ENCODE measurements at places on chromosomes 13 and 19.

GRCh38 chr13:49615836-49616675 is 12.3 kb upstream of the ARL11 start:
- DNase-seq = no peak

DNA sequence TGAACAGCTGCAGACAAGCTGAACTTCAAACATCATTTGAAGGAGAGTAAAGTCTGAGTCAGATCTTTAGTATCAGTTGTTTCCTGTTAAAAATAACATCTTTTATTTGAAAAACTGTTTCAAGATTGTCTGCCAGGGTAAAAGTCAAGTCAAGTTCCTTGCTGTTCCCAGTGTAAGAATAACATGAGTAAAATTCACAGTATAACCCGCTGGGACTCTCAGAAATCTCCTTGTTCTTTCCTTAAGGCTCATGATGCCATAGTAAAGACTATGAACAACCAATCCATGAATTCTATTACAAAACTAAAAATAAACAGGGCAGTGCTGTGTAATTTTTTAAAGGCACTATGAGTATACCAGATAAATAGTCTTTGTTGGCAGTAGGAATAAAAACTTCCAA is 112.9 kb downstream of the IRS2 start:
- no peak for DNase-seq

- no peak for DNase-seq
These were observed 37.4 kb downstream of the CEBPA start for GRCh38 chr19:33264881-33265445.

GRCh38 chr13:42592915-42593900 is 19.3 kb downstream of the TNFSF11 start:
- peak; percentile 74 for DNase-seq

DNA sequence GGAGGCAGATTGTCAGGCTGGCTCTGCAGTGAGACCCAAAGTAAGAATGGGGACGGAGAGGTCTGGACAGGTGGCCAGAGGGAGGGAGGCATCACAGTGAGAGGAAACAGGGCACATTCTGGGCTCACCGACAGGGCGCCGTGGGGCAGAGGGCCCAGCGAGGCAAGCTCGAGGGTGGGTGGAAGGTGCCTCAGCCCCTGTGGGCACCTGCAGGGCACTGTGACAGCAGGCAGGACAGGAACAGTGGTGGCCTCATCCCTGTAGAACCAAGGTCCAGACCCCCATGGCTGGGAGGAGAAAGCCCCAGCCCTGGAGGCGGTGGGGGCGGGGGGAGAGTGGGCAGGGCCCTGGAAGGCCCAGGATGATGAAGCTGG is 27.7 kb downstream of the PIP5K1C start:
- DNase-seq = no peak

- peak; percentile 8 for DNase-seq
These were observed 50.3 kb upstream of the SIN3B start for GRCh38 chr19:16778796-16779411.

GRCh38 chr13:103466761-103467160 is 400.5 kb upstream of the SLC10A2 start:
- DNase-seq = no peak

- DNase-seq = no peak
These were observed 246.5 kb downstream of the FGF9 start for GRCh38 chr13:21917086-21918015.

DNA sequence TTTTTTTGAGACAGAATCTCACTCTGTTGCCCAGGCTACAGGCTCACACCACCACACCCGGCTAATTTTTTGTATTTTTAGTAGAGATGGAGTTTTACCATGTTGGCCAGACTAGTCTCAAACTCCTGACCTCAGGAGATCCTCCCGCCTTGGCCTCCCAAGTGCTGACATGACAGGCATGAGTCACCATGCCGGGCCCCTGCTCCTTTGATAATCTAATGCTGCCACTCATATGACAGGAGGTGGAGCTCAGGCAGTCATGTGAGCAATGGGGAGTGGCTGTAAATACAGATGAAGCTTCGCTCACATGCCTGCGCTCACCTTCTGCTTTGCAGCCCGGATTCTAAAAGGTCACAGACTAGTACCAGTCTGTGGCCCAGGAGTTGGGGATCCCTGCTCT is 25.1 kb downstream of the ARHGEF18 start:
- DNase-seq = no peak

DNA sequence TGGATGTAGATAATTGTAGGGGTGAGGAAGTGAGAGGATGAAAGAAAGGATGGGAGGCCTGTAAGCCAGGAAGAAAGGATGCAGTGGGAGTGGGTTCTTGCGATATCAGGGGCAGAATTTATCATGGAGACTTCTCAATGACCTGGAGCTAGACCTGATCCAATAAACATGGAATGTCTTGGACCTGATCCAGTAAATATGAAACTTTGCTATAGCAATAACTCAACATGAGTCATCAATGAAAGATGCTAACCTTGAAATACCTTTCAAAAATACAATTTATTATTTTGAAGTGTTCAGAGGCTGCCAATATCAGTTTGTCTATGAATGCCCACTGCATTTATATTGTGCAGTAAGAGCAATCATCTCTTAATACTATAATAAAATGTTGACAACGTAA is 279.5 kb downstream of the POU4F1 start:
- no peak for DNase-seq

DNA sequence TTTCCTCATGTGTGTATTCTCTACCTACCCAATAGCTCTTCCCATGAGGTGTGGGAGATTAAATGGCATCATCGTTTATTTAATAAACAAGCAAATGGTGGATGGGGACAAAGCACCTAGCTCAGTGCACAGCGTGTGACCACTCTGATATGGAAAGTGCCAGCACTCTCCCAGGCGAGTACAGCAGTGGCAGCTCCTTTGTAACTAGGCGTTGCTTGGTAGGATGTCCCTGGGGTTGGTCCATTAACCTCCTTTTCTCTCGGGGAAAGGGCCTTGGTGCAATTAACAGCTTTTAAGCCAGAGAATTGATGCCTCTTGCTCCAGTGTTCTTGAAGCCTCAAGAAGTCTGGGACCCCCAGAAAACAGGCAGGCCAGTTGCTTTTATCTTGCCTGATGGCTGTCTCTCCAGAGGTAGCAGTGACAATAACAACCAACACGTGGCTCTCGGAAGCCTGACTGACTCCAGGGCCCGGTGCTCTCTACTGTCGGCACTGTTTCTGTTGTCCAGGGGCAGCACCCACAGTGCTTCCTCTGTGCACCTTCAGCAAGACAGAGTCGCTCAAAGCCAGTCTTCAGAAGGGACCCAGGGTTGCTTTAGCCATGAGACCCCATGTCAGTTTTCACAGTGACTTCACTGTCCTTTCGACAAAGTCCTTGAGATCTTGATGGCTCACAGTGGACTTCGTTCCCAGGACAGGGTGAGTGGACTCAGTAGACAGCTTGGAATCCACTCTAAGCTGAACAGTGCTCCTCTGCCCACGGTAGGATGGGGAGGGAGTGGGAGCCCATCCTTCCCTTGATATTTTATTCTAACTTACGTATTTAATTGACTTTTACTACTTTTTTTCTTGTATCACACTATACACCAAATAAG is 33.9 kb upstream of the NPAS1 start:
- no peak for DNase-seq

Data from HAP-1 (cell line).